Stimulated activated CD4-positive, alpha-beta T cell treated with anti-CD3 and anti-CD28 coated beads, Interleukin-4, amount 100 ng/mL, for 48 hours (primary cell): ENCODE measurements at places on chromosomes 4 and X.

DNA sequence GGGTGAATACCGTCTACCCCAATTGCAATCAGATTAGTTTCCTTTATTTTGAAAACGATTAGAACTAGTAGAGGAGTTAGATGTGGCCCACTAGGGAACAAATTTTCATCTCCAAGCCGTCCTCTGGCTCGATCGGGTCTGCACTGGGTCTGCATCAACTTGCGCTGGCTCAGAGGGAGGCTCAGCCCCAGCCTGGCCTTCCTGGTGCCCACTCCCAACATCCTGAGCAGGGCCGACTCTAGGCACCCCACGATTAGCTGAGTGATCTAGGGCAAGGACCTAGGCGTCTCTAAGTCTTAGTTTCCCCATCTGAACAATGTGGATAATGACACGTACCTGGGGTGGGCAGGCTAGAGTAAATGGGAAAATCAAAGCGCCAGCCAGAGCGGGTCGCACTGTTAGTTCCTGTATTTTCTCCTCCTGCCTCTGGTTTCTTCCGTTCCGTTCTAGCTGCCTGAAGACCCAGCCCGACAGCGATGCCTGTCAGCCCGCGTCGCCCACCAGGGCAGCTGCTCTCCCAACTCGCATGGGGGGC lies 7.7 kb upstream of the HAND2 start:
- no peak for DNase-seq

DNA sequence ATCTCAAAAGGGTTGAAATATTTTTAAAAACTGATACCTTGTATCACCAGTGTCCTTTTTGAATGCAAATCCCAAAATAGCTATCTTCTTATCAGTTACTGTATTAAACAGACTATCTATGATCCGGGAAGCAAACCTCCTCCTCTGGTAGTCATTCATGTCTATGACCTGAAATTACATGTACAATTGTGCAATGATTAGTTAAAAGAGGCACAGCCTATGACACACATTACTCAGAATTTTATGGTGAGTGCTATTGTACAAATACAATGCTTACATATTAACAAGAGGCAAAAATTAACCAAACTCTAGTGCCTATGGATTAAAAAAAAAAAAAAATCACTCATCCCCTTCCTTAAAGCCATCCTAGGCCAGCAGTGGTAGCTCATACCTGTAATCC lies 21.7 kb downstream of the UGDH start:
- DNase-seq = no peak

- DNase-seq = no peak
Observed at GRCh38 chrX:136115904-136116297, 31.4 kb upstream of the FHL1 start.

GRCh38 chrX:149799095-149799714 lies 17.5 kb downstream of the MAGEA9 start:
- no peak for DNase-seq

DNA sequence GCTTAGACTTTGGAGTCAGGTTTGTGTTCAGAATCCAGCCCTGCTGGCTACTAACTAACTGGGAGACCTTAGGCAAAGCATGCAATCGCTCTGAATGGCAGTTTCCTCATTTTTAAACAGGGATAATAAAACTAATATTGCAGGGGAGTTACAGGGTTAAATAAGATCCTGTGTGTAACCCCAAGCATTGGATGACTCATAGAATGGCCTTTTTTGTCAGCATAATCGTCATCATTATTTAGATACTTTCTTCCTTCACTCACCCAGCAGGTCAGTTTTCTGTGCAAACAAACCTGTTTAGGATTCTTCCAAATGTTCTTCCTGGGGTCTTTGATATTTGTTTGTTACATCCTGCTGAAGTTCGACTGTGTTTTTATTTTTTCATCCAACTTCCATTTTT lies 208.2 kb downstream of the EVC2 start:
- DNase-seq = no peak

DNA sequence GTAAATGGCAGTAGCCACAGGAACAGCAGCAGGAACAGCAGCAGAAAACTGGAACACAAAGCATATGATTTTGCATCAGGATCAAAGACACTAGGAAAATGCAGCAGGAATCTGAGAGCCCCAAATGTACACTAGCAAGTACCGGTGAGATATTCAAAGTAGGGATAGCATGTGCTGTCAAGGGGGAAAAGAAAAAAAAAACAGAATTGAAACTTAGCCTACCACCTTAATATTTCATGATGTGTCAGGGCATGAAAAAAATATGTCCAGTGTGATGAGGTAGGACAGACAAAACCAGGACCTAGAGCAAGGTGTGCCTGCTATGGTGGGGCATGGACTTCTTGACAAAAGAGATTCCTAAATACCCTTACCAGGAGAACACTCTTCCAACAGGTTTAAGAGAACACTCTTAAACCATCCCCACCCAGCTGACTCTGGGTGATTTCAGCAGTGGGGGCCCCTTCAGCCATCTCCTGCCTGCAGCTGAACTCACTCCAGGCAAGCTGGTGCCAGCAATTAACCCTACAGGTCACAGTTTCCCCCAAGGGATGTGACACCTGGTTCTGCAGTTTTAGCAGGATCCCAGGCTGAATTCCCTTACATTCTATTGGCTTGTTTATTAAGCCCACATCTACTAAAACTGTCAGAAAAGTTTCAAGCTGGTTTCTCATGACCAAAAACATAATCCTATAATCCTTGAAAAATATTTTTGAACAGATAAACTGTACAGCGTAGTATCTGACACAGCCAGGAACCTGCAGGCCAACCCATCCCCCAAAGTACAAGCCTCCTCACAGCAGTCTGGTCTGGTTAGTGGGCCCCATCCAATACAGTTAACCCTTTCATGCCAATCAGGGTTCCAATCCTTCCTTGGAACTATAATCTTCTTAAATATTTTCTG lies 62.9 kb upstream of the FMR1 start:
- no peak for DNase-seq

- peak; percentile 53 for DNase-seq
Observed at GRCh38 chr4:88283661-88284438, 511 bp downstream of the PPM1K start.

DNA sequence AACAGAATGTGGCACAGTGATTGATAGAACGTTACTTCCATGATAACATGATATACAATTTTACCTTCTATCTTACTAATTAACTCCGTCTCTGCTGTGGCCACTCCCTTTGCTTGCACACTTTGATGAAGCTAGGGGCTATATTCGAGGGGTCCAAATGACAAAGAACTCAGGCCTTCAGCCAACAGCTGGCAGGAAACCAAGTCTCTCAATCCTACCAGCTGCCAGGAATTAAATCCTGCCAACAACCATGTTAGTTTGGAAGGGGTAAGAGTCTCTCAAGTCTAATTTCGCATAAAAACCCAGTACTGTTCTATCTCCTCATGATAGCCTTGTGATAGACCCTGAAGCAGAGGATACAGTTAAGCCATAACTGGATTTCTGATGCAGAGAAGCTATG lies 1122.9 kb upstream of the PCDH10 start:
- DNase-seq = no peak

DNA sequence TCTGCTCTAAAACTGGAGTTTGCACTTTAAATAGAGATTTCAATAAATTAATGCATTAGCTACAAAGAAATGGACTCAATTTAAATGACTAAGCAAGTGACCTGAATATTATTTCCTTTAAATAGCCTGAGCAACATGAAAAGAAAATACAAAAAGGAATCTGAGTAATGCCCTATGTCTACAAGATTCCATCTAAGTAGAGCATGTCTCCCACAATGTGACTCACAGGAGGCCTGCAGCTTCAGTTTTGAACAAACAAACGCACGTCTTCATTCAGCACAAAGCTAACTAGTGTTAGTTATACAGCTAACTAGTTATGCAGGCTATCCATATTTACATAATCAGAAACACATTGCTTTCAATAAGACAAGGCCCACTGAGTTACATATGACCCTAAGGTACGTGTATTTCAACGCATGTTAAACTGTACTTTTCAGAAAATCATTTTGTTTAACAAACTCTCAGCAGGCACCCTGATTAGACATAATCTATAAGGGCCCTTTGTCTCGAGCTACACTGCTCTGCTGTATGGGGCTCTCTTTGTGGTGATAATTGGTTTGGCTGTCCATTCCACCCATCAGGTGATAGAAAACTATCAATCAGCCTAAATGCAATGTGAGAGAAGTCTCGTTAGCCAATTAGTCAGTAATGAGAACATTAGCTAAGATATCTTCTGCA lies 116.5 kb downstream of the MAML3 start:
- DNase-seq = no peak

GRCh38 chr4:149065753-149066152 lies 623.5 kb upstream of the NR3C2 start:
- no peak for DNase-seq

GRCh38 chr4:92791871-92792440 lies 488.2 kb downstream of the GRID2 start:
- DNase-seq = no peak

GRCh38 chr4:161714931-161715330 lies 448.9 kb downstream of the FSTL5 start:
- DNase-seq = no peak

- no peak for DNase-seq
Observed at GRCh38 chr4:128596853-128597252, 212.6 kb upstream of the JADE1 start.

DNA sequence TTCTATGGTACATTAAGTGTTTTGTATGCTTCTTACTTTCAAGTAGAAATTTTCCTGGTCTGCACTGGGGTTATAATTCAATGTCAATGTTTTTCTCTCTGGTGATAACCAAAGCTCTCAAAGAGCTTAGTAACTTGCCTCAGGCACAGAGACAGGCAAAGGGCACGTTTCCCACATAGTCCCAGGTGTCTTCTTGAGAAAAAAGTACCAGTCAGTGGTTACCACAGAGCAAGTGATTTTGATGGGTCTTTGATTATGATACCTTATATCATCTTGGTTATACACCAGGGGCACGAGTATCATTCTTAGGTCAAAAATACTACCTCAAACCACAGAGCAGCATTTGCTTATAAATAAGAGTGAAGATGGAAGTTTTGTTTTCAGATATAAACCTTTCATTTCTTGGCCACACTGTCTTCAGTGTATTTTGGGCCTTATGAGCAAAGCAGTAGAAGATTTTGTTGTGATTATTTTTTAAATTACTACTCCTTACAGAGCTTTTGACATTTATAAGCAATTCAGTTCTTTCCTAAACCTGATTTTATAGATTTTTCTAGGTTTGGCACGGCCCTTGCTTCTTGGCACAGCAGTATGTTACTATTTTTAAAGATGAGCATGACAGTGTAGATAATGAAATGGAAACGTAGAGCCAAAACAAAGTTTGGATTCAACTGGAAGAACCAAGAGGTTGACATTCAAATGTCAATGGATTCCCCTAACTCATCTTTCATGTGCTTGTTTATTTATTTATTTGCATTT lies 85.3 kb upstream of the TLL1 start:
- no peak for DNase-seq

DNA sequence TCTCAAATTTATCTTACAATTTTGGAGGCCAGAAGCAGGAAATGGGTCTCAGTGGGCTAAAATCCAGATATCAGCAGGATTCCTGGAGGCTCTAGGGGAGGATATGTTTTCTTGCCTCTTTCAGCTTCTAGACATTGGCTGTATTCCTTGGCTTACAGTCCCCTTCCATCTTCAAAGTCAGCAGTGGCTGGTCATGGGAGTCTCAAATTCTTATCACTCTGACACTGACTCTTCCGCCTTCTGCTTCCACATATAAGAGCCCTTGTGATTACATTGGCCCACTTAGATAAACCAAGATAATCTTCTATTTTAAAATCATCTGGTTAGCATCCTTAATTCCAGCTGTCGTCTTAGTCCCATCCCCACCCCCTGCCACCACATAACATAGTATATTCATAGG lies 113.0 kb downstream of the PCDH7 start:
- DNase-seq = no peak

- no peak for DNase-seq
Observed at GRCh38 chr4:37441231-37442061, 196.9 kb downstream of the NWD2 start.

DNA sequence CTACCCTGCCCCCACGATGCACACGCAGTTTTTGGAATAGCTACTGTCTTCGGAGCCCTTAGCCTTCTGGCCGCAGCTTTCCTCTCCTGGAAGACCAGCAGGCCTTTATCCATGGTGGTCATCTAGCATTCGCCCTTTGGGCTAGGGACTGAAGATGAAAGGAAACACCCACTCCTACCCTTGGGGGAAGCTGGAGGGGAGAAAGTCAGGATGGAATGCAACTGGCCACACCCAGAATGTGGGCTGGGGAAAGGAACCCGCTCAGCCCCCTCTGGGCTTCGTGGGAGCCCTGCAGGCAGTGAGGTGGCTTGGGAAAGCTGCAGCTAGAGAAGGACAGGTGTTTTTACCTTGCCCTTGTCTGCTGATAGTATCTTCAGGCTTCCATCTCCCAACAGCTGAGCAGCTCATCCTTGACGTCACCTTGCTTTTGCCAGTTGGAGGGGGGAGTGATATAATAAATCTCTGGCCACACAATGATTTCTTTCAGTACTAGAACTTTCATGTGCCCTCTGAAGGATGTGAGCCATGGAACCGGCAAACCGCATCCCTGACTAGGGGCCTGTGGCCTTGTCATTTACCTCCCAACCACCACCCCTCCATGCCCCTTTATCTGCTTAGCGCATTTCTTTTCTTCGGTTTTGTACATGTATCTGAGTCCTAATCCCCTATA lies 59.0 kb downstream of the ELF4 start:
- no peak for DNase-seq

DNA sequence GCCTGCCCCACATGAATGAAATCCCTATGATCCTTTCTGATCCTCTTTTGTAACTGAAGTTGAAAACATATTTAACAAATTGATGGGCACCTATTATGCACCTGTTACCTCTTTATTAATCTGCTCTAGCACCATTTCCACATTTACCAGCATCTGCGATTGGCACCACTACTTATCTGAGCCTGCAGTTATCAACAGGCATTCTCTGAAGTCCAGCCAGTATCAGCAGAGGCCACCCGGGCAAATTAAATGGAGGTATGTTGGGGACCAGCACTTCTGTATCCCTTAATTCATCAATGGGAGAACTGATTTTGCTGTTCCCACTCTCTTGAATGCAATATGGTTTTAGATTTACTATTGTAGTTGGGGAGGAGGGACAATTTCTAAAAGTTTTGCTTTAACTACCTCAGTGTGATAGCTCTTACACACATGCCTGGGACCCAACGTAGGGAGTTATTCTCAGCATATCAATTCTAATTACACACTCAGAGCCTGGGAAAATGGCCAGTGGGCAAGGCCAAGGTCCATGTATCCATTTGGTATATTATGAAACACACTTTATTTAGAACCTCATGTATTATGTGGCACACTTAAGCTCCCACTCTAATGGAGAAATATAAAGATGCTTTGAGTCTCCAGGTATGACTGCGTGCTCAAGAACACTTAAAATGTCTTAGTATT lies 1927.1 kb upstream of the PCDH7 start:
- no peak for DNase-seq

- no peak for DNase-seq
Observed at GRCh38 chr4:99390055-99390454, 37.5 kb upstream of the ADH1C start.

DNA sequence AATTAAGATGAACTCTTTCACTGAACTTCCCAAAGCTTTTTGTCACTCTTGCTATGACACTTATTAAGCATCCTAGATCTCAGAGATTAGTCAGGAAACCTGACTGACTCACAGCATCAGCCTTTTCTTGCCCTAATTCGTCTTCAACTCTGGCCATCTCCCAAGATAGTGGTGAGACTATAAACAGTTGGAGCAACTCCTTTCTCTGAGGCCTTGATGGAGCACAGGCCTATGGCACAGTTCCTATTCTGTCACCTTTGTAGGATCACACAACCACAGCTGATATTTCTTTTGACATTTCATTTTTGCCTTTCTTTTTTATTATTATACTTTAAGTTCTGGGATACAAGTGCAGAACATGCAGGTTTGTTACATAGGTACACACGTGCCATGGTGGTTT lies 217.6 kb downstream of the PRR32 start:
- no peak for DNase-seq

- no peak for DNase-seq
Observed at GRCh38 chr4:129929052-129929451, 833.1 kb downstream of the C4orf33 start.
